Left renal cortex interstitium (tissue), 4 donors: ENCODE measurements at places on chromosomes 1 and 21.

GRCh38 chr1:32350785-32351398 lies 11.4 kb downstream of the FAM229A start:
- DNase-seq: no peak

GRCh38 chr1:186210258-186210657 lies 164.8 kb downstream of the TPR start:
- no peak for DNase-seq

DNA sequence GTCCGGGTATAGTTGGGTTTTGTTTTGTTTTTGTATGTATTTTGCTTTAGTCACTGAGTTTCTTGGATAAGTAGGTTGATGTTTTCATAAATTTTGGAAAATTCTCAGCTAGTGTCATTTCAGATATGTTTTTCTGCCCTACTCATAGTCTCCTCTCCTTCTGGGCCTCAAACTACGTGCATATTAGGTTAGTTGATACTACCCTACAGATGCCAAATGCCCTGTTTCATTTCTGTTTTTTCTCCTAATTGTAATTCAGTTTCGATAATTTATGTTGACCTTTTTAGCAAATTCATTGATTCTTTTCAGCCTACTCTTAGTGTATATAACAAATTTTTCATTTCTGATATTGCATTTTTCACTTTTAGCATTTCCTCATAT lies 268.6 kb upstream of the RGS18 start:
- DNase-seq: no peak

DNA sequence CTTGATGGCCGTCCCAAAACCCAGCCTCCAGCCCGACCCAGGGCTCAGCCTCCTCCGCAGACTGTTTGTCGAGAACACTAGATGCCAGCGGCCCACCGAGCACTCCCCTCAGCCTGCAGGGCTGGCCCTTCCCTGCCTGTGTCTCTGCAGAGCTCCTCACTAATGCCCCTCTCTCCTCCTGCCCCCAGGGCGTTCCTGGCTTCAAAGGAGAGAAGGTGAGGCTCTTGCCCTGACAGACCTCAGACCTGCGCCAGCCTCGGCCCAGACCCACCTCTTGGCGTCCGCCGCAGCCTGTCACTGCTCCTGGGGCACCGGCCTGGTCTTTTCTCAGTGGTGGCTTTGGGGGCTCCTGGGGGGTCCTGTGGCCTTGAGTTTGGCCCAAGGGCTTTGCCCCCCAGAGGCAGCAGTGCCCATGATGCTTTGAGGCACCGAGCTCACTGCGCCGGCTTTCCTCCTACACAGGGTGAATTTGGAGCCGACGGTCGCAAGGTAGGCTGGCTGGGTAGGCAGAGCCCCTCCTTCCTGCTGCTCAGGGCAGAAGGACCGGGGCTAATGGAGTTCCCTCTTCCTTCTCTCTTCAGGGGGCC lies 18.4 kb downstream of the COL6A2 start:
- DNase-seq: no peak

DNA sequence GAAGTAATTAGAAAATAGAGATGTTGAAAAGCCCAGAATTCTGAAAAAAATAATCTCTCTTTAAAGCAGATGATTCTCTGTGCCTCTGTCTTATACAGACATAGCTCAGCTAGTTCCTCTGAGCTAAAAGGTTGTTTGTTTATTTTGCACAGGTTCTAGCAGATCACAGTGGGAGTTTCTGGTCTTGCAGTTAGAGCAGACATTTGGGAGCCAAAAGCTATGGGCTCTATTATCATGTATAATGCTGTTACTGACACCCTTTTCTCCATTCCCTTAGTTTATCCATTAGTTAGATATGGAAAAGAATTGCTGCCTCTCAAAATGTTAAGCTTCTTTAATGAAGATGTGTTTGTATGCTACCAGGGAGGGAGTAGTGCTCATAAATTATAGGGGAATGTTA lies 20.5 kb upstream of the CD55 start:
- DNase-seq: no peak

DNA sequence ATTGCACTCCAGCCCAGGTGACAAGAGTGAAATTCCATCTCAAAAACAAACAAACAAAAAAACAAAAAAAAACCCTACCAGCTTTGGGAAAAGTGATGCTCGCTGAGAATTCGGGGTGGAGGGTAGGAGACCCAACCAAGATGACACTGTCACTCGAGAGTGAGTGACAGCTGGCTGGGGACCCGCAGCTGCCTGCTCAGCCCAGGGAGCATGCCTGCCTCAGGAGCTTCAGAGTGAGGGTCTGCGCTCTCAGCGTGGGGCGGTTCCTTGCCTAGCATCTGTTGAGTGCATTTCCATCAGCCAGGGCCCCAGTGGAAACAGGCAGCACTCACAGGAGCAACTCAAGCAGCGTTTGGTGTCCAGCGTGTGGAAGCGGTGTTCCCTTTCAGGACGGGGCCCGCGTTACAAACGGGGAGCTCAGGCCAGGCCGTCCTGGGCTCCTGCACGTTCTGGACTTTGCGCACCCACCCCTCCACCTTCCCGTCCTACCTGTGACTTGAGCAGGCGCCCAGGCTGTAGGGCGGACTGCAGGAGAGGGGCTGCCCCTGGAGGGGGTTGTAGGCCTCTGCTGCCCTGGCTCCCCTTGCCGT lies 5.9 kb downstream of the CSTB start:
- DNase-seq: no peak

GRCh38 chr1:188615321-188615720 lies 1786.6 kb downstream of the PLA2G4A start:
- no peak for DNase-seq

- no peak for DNase-seq
Measured at GRCh38 chr21:38349977-38350376, 93.2 kb downstream of the KCNJ15 start.

- no peak for DNase-seq
Measured at GRCh38 chr1:113534875-113535274, 144.6 kb downstream of the MAGI3 start.

DNA sequence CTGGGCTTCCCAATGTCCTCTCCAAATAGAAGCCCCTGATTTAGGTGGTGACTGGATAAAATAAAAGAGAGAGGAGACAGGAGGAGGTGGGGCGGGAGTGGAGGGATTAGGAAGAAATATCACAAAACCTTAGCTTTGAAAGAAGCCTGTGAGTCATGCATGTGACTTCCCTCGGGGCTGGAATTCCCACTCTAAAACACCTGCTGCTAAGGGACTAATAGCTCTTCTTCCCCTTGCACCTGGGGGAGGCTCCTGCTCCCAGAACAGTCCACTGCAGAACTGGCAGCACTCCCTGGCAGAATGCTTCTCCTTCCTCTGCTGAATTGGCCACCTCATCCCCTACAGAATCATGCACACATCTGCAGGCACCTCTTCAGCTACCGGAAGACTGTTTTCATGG lies 207.2 kb downstream of the ATG4C start:
- no peak for DNase-seq

- no peak for DNase-seq
Measured at GRCh38 chr1:203807196-203807595, 11.8 kb downstream of the ZBED6 start.

DNA sequence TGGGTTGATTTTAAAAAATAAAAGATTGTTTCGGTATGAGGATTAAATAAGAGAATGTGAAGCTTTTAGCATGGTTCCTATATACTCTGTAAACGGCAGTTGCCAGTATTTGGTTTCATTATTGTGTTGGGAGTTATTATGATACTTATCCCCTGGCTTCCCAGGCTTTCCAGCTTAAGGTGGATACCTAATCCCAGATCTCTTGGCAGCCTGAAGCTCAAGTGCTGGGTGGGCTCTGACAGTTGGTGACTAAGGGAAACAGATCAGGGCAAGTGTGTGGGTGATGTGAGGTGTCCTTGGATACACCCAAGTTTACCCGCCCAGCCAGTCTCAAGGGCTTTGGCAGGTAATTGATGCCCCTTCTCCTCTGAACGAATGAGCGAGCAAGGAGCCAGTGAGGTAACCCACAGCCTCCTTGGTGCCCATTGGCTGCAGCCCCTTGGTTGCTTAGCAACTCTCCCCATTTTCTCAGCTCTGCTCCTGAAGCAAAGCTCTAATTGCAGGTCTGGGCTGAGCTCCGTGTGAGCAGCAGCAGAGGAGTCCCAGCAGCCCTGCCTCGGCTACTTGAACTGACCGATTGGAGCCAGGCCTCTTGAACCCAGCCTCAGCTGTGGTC lies 6.1 kb downstream of the IPO13 start:
- no peak for DNase-seq

DNA sequence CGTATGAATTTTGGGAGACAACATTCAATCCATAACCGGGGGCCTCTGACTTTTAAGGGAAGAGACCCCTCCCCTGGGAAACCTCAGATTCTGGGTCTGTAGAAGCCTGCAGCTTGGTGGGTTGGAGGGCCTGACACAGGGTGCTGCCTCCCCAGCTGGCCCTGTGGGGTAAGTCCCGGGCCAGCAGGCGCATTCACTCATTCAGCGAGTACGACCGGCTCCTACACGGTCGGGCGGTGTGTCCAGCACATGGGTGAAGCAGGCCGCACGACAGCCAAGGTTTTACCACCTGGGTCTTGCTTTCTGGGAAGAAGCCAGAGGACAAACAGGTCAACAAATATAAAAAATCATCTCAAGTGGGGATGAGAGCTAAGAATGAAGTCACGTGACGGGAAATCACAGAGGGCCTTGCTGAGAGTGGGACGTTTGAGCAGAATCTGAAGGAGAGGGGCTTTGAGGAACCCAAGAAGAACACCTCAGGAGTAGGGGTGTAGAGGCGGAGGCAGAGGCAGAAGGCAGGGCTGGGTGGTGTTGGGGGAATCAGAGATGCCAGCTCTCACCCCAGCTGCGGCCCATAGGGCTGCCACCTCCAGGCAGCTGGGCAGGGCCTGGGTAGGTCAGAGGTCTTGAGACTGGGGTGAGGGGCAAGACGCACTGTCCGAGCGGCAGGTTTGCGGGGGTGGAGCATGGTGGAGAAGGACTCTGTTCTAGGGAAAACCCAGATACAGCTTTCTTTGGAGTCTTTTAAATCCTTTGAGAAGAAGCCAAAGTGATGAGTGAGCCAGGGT lies 333.3 kb upstream of the VAMP3 start:
- DNase-seq: no peak

DNA sequence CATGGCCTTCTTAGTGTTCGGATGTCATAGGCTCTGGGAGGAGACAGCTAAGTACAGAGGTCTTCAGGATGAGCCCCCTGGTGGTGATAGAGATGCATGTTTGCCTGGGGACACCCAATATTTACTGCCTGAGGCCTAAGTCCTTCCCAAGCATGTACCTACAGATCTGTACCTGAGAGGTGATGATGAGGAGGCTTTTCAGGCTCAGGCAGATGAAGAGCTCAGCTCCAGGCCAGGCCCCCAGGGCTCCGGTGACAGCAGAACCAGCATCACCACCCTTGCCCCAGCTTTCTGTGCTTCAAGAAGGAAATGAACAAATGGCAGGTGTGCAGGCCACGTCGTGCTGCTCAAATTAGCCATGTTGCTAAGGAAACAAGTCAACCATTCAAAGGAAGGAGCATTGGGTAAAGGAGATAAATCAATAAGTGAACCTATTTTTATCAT lies 21.1 kb downstream of the CACNA1E start:
- no peak for DNase-seq

DNA sequence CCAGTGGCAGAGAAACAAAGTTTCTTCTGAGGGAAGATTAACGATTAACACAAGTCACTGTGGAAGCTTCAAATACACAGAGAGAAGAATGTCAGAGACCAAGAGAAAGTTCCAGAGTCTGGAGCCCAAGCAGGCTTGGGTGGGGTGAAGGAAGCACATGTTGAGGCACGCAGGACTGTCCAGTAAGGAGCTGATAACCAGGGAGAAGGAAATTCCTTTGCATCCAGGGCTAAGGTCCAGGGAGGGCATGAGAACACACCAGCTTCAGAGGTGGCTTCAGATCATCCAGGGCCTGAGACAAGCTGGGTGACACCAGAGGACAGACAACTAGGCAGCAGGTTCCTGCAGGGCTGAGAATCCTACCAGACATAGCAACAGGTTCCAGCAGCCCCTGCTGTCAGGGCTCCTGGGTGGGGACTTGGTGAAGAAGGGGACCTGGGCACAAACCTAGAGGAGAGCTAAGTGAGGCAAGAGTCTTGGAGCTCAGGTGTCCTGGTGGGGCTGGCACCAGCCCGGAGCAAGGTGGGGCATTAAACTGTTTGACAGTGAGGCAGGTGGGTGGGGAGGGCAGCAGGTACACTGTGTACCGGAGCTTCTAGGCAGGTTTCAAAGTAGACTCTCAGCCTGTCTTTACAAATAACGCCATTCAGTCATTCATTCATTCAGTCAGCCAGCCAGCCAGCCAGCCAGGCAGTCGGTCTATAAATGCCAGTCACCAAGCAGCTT lies 2.6 kb upstream of the SPRR1A start:
- DNase-seq: no peak

GRCh38 chr1:58964880-58965279 lies 181.0 kb upstream of the JUN start:
- no peak for DNase-seq

GRCh38 chr1:27267153-27267552 lies 32.7 kb downstream of the WDTC1 start:
- DNase-seq: no peak

DNA sequence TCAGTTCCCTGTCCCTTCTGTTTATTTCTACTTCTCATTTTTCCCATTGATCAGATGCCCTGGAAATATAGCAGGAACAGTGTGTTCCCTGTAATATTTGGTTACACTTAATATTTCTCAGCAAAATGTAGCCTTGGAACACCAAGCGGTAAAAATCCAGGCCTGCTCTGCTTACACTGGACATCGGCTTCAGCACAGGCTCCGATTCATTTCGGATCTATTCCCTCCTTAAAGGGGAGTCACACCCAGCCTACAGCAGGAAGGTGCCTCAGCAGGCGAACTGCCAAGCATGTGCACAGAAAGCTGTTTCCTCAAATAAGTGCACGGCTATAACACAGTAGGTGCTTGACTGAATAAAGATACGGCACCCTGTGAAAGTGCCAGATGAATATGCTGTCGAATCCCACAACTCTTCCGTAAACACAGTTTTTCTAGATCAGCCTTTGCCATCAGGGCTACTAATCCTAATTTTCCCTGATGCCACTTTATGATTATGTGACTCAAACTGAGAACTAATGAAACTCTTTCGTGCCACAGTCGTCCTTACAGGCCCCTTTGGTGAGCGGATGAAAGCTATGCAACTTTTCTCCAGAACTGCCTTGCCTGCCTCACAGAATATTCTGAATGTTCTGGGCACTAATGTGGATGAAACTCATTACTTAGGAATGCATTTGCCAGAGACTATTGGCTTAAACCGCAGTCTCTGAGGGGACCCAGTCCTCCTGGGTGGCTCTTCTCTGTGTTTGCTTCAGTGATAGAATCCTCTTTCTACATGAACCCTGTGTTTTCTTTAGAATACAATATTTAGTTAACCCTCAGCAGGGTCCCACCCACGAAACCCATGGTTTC lies 275.5 kb upstream of the RUNX1 start:
- no peak for DNase-seq

- no peak for DNase-seq
Measured at GRCh38 chr1:28540651-28541050, 12.2 kb upstream of the TRNAU1AP start.

DNA sequence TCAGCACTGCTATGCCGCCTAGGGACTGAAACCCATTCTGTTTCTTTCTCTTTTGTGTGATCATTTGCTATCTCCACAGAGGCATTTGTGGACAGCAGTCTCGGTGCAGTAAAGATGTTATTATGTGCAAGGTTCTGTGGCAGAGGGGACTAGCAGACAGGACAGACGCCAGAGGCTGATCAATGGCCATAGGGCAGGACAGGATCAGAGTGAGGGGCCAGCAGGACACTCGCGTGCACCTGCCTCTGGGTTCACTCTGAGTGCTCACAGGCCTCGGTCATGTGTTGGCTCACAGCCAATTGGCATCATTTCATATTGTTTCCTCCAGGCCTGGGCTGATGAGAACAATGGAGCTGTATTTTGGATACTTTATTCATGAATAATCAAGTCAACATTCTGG lies 212.6 kb downstream of the TGFB2 start:
- no peak for DNase-seq
